ENCODE measurements at places on chromosomes 13 and 19.
A peak's percentile ranks its signal among the peaks of the same experiment; 100 is the strongest.

GRCh38 chr19:36773223-36773579 lies 594 bp upstream of the ZNF850 start:
- DNase-seq = no peak

DNA sequence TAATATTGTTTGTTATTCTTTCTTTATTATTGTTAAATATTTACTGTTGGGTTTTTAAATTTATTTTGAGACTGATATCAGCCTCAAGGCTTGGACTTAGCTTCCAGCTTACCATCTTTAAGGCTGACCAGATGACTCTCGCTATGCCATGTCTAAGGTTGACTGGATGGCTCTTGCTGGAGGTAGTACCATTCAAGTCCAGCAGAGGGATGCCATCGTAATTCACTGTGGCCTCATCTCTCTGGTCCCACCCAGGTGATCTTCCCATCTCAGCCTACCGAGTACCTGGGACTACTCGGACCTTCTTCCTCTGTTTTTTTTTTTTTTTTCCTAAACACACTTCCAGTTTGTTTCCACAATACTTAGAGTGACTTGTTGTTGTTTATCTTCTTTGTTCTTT lies 41.7 kb upstream of the ZNF91 start:
- DNase-seq = no peak

- no peak for DNase-seq
Measured at GRCh38 chr13:95660981-95661581, 15.9 kb upstream of the DNAJC3 start.

GRCh38 chr19:40525234-40526051 lies 51.2 kb upstream of the SHKBP1 start:
- no peak for DNase-seq

GRCh38 chr13:112793545-112794445 lies 104.0 kb downstream of the ATP11A start:
- peak; percentile 20 for DNase-seq

DNA sequence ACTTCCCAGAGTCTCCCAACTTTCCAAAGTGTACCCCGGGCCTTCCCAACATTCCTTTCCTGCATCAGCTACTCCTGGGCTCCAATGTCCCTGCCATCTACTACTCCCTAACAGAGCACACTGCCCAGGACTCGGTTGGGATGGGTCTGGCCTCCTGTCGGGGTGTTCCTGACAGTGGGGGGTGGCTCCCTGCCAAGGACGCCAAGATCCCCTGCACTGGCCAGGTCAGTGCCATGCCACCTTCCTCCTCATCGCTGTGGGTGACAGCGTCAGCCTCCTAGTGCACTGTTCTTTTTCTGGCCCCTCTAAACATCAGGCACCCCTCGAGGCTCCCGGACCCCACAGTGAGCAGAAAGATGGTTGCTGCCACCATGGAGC lies 13.8 kb downstream of the EPS15L1 start:
- DNase-seq = no peak

DNA sequence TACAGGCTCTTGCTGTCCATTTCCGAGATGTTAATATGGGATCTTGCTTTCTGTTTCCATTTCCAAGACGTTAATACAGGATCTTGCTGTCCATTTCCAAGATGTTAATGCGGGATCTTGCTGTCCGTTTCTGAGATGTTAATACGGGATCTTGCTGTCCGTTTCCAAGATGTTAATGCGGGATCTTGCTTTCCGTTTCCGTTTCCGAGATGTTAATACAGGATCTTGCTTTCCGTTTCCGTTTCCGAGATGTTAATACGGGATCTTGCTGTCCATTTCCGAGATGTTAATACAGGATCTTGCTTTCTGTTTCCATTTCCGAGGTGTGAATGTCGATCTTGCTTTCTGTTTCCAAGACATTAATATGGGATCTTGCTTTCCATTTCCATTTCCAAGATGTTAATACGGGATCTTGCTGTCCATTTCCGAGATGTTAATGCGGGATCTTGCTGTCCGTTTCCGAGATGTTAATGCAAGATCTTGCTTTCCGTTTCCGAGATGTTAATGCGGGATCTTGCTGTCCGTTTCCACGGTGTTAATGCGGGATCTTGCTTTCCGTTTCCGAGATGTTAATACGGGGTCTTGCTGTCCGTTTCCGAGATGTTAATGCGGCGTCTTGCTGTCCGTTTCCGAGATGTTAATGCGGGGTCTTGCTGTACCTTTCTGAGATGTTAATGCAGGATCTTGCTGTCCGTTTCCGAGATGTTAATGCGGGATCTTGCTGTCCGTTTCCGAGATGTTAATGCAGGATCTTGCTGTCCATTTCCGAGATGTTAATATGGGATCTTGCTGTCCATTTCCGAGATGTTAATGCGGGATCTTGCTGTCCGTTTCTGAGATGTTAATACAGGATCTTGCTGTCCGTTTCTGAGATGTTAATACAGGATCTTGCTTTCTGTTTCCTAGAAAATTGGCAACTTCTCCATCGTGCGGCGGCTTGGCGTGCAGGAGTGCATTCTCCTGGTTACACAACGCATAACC lies 38.3 kb downstream of the PEX11G start:
- DNase-seq = no peak

GRCh38 chr13:114279758-114280355 lies 1.5 kb upstream of the UPF3A start:
- no peak for DNase-seq

All from activated CD8-positive, alpha-beta memory T cell treated with anti-CD3 and anti-CD28 coated beads, Interleukin-2, amount 50 U/mL, for 48 hours (primary cell).